ENCODE measurements at places on chromosomes 13 and 19. TPM values are rescaled to one million over a fixed set of nuclear protein-coding genes. Genes with fewer than 3 reads are reported as not detected.
A peak's percentile ranks its signal among the peaks of the same experiment; 100 is the strongest.

DNA sequence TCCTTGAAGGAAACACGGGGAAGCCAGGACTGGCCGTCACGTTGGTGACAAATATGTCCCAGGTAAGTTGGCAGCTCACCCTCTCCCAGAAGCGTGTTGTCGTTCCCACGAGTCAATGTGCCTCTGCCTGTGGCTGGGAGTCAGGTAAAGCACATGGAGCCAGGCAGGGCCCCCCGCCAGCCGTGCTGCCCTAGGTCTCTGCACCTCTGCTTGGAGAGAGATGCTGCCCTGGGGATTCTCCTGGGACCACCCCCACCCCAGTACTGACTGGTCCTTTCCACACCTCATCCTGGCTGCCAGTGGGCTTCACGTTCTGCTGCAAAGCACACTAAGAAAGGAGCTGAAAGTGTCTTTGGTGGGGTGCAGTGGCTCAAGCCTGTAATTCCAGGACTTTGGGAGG is 9.9 kb downstream of the ZNF114 start:
- H3K4me3 ChIP-seq = no peak overlapping the region
- H3K27ac ChIP-seq = no peak overlapping the region
- no peak for DNase-seq
- peaks cover 3% of the 10 kb centered on the region for H3K36me3 ChIP-seq
- peaks cover 2% of the 10 kb centered on the region for H3K27me3 ChIP-seq
- no peaks in the 10 kb centered on the region for H3K4me1 ChIP-seq

The HIPK4 gene
- total RNA-seq = 0.10 TPM

The FGF21 gene
- not detected for total RNA-seq

GRCh38 chr19:11693505-11694499 is 44.9 kb downstream of the ZNF823 start:
- no peak overlapping the region for H3K4me3 ChIP-seq
- H3K27ac ChIP-seq = no peak overlapping the region
- peaks cover 2% of the 10 kb centered on the region for H3K36me3 ChIP-seq
- no peak for DNase-seq
- H3K27me3 ChIP-seq = peaks cover 21% of the 10 kb centered on the region

GRCh38 chr13:49258089-49258796 is 10.5 kb downstream of the CDADC1 start:
- H3K36me3 ChIP-seq = peaks cover 69% of the 10 kb centered on the region
- H3K27ac ChIP-seq = peak overlapping the region; percentile 68
- peaks cover 35% of the 10 kb centered on the region for H3K4me1 ChIP-seq
- H3K27me3 ChIP-seq = no peaks in the 10 kb centered on the region
- peak overlapping the region; percentile 77 for H3K4me3 ChIP-seq

The PET100 gene
- 123 TPM for total RNA-seq

The F2RL3 gene
- 0.08 TPM for total RNA-seq

The C2CD4C gene
- total RNA-seq = 0.08 TPM

DNA sequence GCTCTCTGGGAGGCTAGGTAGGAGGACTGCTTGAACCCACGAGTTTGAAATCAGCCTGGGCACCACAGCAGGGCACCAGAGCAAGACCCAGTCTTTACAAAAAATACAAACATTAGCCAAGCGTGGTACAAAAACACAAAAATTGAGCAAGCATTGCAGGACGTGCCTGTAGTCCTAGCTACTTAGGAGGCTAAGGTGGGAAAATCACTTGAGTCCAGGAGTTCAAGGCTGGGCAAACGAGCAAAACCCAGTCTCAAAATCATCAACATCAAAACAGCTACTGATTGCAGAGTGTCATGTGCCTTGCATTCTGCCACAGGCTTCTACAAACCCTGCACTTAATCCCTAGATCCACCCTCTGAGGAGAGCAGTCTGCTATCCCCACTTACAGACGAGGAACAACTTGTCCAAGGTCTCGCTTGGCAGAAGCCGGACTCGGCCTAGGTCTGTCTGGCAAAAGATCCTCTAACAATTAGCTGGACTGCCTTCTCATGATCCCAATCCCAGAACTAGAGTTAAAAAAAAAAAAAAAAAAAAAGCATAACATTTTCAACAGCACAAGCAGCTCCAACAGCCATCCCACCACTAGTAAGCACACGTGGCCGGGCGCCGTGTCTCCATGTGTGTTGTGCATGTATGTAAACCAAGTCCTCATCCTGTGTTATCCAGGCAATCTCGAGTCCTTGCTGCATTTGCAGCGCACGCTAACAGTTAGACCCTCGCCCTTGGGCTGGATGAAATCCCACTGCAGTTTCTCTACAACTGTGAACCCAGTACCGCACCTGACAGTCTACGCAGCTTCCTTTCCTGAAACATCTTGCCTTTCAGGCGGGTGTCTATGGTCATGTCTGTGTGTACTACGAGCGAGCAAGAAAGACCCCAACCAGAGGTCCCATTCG is 2.0 kb downstream of the PPP6R1 start:
- DNase-seq = no peak
- H3K4me3 ChIP-seq = peak overlapping the region; percentile 100
- H3K4me1 ChIP-seq = peaks cover 50% of the 10 kb centered on the region
- H3K27me3 ChIP-seq = no peaks in the 10 kb centered on the region

DNA sequence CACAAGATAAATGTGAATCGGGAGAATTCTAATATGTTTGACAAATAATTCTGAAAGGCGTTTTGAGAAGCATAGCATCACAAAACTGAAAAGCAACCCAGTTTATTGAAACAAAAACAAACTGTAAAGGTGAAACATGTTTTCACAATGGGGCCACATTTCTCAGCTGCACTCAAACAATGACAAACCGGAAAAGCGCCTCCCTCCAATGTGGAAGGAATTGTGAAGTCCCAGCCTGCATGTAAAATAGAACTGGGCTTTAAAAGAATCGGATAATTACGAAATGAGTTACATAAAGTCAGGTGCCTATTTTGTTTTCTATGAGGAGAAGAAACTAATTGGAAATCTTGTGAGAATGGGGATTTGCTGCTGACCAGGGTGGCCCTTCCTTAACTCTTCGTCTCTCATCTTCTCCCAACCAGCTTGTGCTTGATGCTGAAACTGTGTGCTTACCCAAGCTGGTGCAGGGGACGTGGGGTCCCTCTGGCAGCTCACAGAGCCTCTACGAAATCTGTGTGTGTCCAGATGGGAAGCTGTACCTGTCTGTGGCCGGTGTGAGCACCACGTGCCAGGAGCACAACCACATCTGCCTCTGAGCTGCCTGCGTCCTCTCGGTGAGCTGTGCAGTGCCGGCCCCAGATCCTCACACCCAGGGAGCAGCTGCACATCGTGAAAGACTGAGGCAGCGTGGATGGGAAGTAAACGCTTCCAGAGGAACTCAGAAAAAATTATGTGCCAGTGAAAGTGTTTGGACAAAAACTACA is 109.4 kb downstream of the SACS start:
- H3K27ac ChIP-seq = no peak overlapping the region
- H3K4me1 ChIP-seq = peaks cover 29% of the 10 kb centered on the region
- peaks cover 15% of the 10 kb centered on the region for H3K27me3 ChIP-seq
- H3K36me3 ChIP-seq = no peaks in the 10 kb centered on the region

DNA sequence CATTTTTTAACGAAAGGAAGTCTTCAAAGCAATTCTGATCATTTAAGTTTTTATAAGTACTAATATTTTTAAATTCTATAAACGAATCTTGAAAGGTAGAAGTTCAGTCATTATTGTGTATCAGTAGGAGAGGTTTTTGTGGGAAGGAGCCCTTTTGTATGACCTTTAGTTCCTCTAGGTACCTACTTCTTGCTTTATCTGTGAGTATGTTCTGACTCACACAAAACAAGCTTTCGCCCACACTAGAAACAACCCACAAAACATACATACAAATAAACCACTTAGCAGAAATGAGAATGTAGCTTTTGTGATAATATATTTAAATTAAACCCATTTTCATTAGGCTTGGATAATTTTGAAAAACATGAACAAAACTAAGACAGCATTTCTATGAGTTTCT is 27.8 kb downstream of the ERCC5 start:
- DNase-seq = no peak
- no peak overlapping the region for H3K4me3 ChIP-seq
- peaks cover 31% of the 10 kb centered on the region for H3K4me1 ChIP-seq
- no peaks in the 10 kb centered on the region for H3K27me3 ChIP-seq
- peaks cover 54% of the 10 kb centered on the region for H3K36me3 ChIP-seq

The LACC1 gene
- 5.4 TPM for total RNA-seq

The CGB5 gene
- total RNA-seq = not detected

The VSIG10L gene
- total RNA-seq = 2.5 TPM

DNA sequence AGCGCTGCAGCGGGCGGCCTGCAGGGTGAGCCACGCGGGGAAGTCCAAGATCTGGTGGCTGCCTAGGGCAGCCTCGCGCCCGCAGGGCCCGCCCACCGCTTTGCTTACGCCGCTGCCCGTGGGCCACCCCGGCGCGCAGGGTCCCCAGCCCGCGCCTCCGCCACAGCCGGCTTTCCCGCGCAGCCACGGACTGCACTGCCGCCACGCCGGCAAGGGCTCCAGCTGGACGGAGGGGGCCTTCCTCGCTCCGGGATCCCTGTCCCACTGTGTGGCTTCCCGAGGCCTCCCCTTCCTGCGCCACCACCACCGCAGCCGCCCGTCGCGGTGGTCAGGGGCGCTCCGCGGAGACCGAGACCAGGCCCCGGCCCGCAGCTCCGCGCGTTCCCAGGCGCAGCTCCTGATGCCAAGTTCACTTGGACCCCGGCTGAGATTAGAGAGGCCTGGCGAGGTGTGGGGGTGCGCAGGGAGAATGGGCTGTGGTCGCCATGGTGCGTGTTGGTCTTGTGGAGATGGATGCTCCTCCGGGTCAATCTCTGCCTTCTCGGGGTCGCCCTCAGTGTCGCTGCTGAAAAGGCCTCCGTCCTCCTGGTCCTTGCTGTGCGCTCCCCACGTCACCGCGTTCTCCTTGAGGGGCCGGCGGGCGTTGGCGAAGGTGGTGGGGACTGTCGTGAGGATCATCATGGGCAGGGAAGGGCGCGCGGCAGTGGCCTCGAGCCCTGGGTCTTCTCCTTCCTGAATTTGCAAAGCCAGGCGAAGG is 17.9 kb upstream of the RNF17 start:
- H3K4me1 ChIP-seq = peaks cover 21% of the 10 kb centered on the region
- DNase-seq = no peak

GRCh38 chr13:102347490-102347889 is 54.4 kb downstream of the FGF14 start:
- H3K4me3 ChIP-seq = no peak overlapping the region
- H3K36me3 ChIP-seq = no peaks in the 10 kb centered on the region
- H3K4me1 ChIP-seq = no peaks in the 10 kb centered on the region
- H3K27ac ChIP-seq = no peak overlapping the region
- DNase-seq = no peak

- no peaks in the 10 kb centered on the region for H3K36me3 ChIP-seq
- DNase-seq = no peak
- no peak within 1 kb of the TSS for H3K4me3 ChIP-seq
- H3K27ac ChIP-seq = no peak within 1 kb of the TSS
- H3K4me1 ChIP-seq = peaks cover 4% of the 10 kb centered on the region
These were observed at the start of gene AXL for GRCh38 chr19:41218615-41219507. Gene AXL (plus strand): TSS chr19:41219223. CDS start chr19:41219393, 170 bp downstream.

The DACH1 gene
- total RNA-seq = not detected

The ACP5 gene
- total RNA-seq = 21.3 TPM

GRCh38 chr19:57099199-57099661 is 20.6 kb upstream of the USP29 start:
- H3K4me1 ChIP-seq = peaks cover 3% of the 10 kb centered on the region
- no peak overlapping the region for H3K4me3 ChIP-seq
- H3K27ac ChIP-seq = no peak overlapping the region
- peak; percentile 50 for DNase-seq
- peaks cover 2% of the 10 kb centered on the region for H3K36me3 ChIP-seq
- H3K27me3 ChIP-seq = no peaks in the 10 kb centered on the region

DNA sequence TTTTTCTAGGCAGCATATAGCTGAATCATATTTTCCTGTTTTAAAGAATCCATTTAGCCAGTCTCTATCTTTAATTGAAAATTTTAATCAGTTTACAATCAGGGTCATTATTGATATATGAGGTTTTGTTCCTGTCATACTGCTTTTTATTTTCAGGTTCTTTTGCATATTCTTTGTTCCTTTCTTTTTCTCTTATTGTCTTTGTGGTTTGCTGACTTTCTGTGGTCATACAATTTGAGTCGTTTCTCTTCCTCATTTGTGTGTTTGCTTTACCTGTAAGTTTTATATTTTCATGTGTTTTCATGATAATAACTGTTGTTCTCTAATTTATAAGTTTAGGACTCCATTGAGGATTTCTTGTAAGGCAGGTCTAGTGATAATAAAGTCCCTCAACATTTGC is 812.6 kb downstream of the DACH1 start:
- no peaks in the 10 kb centered on the region for H3K27me3 ChIP-seq
- no peak overlapping the region for H3K4me3 ChIP-seq
- no peaks in the 10 kb centered on the region for H3K4me1 ChIP-seq
- no peaks in the 10 kb centered on the region for H3K36me3 ChIP-seq
- no peak for DNase-seq

- H3K4me3 ChIP-seq = no peak overlapping the region
- no peak for DNase-seq
- H3K27me3 ChIP-seq = peaks cover 4% of the 10 kb centered on the region
- peaks cover 9% of the 10 kb centered on the region for H3K4me1 ChIP-seq
- H3K27ac ChIP-seq = no peak overlapping the region
- peaks cover 16% of the 10 kb centered on the region for H3K36me3 ChIP-seq
These were observed 35.4 kb downstream of the ZNF787 start for GRCh38 chr19:56085571-56086275.

The MAST1 gene
- total RNA-seq = 1.1 TPM

- no peak overlapping the region for H3K27ac ChIP-seq
- no peak for DNase-seq
- H3K27me3 ChIP-seq = peaks cover 2% of the 10 kb centered on the region
- no peaks in the 10 kb centered on the region for H3K4me1 ChIP-seq
- H3K36me3 ChIP-seq = no peaks in the 10 kb centered on the region
These were observed 90.6 kb downstream of the KL start for GRCh38 chr13:33106656-33107360.

- DNase-seq = no peak
- H3K27ac ChIP-seq = no peak overlapping the region
- H3K4me3 ChIP-seq = no peak overlapping the region
These were observed 98.5 kb downstream of the SGCG start for GRCh38 chr13:23279321-23279720.

The LILRA1 gene
- total RNA-seq = not detected

The ZNF573 gene
- total RNA-seq = 6.5 TPM

GRCh38 chr19:10552510-10553053 is 8.9 kb downstream of the ATG4D start:
- no peak overlapping the region for H3K4me3 ChIP-seq
- peak overlapping the region; percentile 99 for H3K27ac ChIP-seq
- DNase-seq = no peak
- no peaks in the 10 kb centered on the region for H3K27me3 ChIP-seq

GRCh38 chr13:32902874-32903273 is 113.3 kb upstream of the KL start:
- peaks cover 16% of the 10 kb centered on the region for H3K27me3 ChIP-seq
- H3K4me1 ChIP-seq = peaks cover 28% of the 10 kb centered on the region
- no peak overlapping the region for H3K27ac ChIP-seq
- H3K36me3 ChIP-seq = peaks cover 11% of the 10 kb centered on the region
- H3K4me3 ChIP-seq = no peak overlapping the region
- no peak for DNase-seq

- peaks cover 16% of the 10 kb centered on the region for H3K27me3 ChIP-seq
- no peak overlapping the region for H3K4me3 ChIP-seq
- DNase-seq = no peak
- no peak overlapping the region for H3K27ac ChIP-seq
- no peaks in the 10 kb centered on the region for H3K36me3 ChIP-seq
These were observed 20.2 kb upstream of the CD70 start for GRCh38 chr19:6610934-6611852.

Data from activated CD4-positive, alpha-beta memory T cell treated with anti-CD3 and anti-CD28 coated beads, Interleukin-2, amount 10 ng/mL, durations not matched to agents 7 days and 5 days (primary cell).